ENCODE measurements at places on chromosomes 13 and 19.

- no peak for DNase-seq
Observed at GRCh38 chr13:47829690-47830089, 171.4 kb downstream of the SUCLA2 start.

DNA sequence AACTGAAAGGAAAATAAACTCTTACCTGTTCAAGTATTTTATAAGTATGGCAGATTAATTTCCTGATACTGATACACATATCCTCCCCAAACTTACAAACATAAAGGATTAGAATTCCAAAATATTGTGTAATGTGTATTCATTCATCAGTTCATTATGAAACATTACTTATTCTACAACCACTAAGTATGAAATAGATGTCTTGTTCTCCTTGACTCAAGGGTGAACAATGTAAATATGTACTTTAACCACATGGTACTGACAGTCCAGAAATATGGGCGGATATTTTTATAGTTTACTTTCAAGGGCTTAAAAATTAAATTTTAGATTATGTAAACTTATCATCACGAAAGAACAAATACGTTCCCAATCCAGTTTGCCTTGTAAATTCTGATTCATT lies 334.0 kb downstream of the LIG4 start:
- no peak for DNase-seq

- DNase-seq, result no peak
Observed at GRCh38 chr13:20585371-20585770, 18.4 kb downstream of the IFT88 start.

DNA sequence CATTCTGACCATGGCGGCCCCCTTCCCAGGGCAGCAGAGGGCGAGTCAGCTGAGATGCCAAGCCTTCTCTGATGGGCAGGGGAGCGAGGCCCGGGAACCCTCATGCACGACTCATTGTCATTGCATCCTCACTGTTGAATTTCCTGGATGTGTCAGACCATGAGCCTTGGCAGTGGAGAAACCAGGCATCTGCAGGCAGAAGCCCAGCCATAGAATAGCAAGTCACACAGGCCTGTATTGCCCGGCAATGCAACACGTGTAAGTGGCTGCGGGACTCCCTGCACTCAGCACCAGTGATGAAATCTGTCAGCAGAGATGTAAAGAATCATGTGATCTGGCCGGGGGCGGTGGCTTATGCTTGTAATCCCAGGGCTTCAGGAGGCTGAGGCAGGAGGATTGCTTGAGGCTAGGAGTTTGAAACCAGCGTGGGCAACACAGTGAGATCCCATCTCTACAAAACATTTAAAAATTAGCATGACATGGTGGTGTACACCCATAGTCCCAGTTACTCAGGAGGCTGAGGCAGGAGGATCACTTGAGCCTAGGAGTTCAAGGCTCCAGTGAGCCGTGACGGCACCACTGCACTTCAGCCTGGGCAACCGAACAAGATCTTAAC lies 199.7 kb downstream of the KATNAL1 start:
- no peak for DNase-seq

DNA sequence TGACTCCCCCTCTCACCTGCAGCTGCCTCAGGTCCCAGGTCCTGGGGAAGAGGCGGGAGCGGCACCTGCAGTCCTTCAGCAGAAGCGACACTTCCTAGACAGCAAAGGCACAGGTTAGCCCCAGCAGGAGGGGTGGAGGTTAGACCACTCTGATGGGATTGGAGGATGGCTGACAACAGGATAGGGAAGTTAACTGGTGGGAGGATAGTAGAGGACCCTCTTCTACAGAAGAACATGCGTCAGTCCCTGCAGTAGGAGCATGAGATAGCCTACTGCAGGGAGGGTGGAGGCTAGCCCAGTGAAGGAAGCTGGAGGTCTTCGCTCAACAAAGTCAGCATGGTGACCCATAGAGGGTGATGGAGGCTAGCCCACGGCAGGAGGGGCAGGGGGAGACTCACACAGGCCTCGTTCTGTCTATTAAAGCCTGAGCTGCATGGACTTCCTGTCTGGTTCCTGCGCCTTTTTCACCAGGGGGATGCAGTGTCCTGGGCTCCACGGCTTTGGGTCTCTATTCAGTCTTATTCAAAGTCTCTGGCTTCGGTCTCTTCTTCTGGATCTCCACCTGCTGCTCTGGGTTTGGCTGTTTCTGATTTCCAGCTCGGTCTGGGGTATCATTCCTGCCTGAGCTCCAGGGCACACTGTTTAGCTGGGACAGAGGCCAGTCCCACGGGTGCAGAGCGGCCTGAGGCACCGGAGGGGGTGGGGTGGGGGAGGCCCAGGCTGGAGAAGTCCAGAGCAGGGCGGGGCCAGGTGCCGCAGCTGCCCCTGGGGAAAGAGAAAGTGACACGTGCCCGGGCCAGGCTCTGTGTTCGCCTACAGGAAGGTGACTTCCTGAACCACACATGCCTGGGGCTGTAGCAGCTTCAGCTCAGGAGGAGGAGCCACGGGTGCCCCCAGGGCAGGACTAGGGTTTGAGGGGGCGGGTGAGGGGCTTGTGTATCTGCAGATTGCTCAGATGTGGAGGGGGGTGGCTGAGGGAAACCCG lies 7.3 kb downstream of the IFNL3 start:
- DNase-seq, result no peak

DNA sequence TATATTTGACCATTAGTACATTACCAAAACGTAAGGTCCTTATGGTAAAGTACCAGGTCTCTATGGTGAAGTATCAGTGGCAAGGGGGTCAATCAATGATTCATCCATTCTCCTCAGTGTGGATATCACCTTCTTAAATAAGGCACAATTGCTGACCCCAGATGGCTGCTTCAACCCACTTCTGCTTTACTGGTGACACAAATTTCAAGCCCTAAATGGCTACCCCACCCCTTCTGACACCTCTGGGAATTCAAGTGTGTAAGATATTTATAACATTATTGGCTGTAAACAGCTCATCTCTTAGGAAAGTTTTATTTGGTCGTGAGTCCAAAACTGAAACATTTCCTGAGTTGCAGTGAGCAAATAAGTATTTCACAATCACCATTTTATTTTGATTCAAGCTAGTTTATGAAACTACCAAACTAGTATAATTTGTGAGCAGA lies 7.9 kb upstream of the WBP4 start:
- no peak for DNase-seq

- DNase-seq, result no peak
Observed at GRCh38 chr13:67493835-67494234, 263.7 kb upstream of the PCDH9 start.

GRCh38 chr13:90717451-90717936 lies 630.0 kb upstream of the MIR17HG start:
- no peak for DNase-seq

DNA sequence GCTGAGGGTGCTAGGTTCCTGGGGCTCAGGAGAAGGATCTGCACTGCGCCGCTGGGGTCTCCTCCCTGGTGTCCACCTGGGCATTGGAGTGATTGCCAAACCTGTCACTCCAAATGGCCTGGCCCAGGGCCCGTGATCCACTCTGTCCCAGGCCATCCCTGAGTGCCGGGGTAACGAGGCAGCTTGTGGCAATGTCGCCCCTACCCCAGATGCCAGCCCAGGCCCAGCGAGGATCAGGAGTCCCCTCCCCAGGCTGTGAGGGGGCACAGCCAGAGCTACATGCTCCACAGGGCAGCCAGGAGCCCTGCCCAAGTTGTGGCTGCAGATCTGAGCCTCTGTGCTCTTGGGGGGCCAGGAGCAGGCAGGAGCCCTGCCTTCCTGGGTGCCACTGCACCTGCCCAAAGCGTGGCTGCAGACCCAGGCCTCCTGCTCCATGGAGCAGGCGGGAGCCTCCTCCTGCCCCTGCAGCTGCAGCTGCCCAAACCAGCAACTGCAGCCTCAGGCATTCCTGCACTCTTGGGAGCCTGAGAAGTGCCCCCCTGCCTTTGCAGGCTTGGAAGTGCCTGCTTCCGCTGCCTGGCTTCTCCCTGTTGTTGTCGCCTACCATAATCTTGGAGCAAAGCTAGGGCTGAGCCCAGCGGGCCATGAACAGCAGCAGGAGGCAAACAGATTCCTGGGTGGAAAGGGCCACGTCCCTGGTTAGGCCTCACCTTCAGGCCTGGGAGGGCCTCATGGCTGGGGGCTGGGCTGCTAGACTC lies 4.6 kb downstream of the IGFL4 start:
- no peak for DNase-seq

DNA sequence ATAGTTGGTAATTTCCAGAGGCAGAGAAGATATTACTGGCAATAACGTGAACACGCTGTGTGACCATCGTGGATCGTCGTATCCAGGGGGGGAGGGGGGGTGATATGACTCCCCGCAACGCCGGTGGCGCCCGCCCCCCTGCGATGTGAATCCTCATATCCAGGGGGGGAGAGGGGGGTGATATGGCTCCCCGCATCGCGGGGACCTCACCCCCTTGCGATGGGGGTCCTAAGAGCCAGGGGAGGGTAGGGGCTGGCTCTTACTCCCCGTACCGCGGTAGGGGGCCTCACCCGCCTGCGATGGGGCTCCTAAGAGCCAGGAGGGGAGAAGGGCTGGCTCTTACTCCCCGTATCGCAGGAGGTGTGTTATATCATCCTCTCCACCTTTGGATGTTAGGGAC lies 31.3 kb upstream of the RGCC start:
- DNase-seq, result no peak
